Lower leg skin (tissue), 4 donors: ENCODE measurements at places on chromosomes 4 and X.

GRCh38 chr4:165027762-165028402, 3.9 kb upstream of the TRIM60 start:
- DNase-seq: no peak

DNA sequence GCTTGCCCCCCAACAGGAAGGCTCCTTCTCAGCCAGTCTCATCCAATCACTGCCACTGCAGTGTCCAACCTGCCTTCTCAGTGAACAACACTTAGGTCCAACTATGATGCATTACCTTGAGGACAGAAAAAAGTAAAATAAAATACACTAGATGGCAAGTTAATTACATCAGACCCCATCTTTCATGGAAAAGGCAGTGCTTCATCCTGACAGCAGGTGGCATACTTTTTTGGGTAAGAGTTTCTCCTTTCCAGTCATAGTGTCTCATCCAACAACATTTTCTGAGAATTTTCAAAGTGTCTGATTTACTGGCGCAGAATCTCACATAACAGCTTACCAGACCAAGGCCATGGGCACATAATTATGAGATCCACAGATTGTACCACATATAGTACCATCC, 1742.8 kb downstream of the PCDH7 start:
- no peak for DNase-seq

GRCh38 chr4:8589823-8590545, 2.6 kb upstream of the CPZ start:
- no peak for DNase-seq

DNA sequence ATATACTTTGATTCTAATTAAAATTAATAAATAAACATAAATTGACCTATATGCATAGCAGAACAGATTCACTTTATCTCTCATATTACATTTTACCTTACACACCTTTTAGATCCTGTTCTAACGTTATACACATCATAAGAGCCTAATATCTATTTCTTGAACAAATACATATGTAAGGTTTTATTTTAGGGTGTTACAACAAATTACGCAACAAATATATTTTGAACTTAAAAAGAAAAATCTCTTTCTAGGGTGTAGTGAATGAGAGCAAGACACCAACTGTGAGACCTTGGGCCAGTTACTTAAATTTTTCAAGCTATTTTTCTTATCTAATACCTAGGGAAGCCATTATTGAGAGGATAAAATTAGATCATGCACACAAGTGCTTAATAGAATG, 191.2 kb downstream of the CFAP299 start:
- DNase-seq: no peak

GRCh38 chrX:142688256-142688655, 337.5 kb upstream of the SPANXN4 start:
- no peak for DNase-seq

DNA sequence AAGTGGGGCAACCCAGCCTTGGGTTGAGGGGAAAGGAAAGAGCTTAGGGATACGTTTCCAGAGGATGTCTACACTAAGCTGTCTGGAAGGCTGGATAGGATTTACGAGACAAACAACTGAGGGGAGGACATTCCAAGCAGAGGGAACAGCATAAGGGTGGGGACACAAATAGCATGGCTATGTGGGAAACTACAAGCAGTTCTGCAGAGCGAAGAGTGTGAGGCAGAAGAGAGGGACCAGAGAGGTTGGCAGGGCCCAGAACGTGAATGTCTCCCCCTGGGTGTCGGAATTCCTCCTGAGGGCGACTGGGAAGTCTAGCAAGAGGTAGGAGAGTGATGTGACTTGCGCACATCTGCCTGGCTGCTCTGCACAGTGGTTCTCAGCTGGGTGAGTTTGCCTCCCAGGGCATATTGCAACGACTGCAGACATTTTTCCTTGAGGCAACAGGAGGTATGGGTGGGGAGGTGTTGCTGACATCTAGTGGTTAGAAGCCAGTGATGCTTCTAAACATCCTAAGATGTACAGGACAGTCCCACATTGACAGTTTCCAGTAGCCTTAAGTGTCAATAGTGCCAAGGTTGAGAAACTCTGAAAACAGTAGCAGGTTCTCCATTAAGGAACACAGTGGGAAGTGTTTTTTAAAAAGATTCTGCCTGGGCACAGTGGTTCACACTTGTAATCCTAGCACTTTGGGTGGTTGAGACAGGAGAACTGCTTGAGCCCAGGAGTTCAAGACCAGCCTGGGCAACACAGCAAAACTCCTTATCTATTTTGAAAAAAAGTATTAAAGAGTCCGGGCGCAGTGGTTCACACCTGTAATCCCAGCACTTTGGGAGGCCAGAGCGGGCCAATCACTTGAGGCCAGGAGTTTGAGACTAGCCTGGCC, 9.2 kb downstream of the NDUFA1 start:
- no peak for DNase-seq

- no peak for DNase-seq
Measured at GRCh38 chrX:153922932-153923857, 2.9 kb downstream of the ARHGAP4 start.

- DNase-seq: no peak
Measured at GRCh38 chr4:55904576-55904975, 44.2 kb upstream of the CEP135 start.

GRCh38 chrX:19372547-19373331, 29.0 kb downstream of the PDHA1 start:
- peak; percentile 83 for DNase-seq

GRCh38 chr4:89287945-89288344, 19.7 kb downstream of the GPRIN3 start:
- DNase-seq: no peak

DNA sequence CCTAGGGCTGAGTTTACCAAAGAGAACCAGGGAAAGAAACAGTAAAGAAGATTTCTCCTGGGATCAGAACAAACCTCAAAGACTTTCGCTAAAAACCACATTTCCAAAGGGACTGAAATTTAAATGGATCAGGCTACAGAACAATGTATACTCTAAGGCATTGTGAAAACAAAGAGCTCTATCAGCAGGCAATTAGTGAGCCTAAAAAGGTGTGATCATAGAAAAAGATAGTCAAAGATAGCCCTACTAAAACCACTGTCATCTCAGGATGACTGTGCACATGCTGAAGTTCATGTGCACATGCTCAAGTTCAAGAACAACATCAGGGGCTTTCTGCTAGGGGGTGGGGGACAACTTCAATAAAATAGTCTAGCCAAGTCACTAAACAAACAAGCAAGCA, 12.9 kb upstream of the SMIM10L2A start:
- DNase-seq: no peak

GRCh38 chrX:42920752-42921151, 142.8 kb upstream of the PPP1R2C start:
- no peak for DNase-seq

DNA sequence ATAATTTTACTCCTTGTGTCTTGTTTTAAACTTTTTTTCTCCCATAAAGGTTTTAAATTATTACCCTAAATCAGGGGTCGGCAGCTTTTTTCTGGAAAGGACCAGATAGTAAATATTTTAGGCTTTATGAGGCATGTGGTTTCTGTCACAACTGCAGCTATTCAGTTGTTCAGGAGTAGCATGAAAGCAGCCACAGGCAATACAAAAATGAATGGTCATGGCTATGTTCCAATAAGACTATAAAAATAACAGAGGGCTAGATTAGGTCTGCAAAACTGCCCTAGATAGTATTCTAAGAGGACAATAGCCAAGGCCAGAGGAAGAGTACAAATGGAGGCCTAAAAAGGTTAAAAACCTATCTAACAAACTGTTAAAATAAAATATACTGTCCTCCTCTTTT, 24.6 kb downstream of the HERC5 start:
- no peak for DNase-seq

DNA sequence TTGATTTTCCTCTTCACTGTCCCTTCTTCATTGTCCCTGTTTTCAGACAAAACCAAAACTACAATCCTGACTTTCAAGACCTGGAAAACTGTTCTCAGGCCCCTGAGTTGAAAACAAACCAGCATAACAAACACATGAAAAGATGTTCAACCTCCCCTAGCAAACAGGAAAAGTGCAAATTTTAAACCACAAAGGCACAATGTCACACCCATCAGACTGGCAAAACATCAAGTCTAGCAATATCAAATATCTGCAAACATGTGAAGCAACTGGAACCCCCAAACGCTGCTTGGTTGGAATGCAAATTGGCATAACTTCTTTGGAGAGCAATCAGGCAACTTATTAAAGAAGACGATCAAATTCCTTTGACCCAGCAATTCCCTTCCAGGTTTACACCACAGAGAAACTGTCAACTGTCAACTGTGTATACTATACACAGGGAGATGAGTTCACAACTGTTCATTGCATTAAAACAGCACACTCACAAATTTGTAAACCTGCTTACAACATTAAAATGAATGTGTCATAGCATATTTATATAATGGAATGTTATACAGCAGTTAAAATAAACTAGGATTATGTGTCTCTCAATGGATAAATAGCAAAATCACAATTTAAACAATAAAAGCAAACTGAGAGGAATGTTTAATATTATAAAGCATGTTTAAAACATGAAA, 7.0 kb downstream of the USP46 start:
- no peak for DNase-seq

DNA sequence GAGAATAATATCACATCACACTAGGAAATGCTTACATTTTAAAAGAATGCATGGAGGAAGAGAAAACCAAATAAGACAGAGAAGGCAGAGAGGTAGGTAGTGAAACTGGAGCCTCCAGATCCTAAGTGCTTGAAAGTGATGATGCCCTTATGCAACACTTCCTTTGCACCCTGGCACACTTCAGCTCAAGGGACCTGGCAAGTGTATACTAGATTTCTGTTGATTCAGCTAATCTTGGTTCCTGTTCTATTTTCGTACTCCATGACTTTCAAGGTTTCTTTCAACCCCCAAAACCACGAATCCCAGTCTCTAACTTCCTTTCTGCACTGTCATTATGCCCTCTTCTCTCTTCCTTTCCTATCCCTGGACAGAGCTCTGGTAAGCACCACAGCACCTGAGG, 36.9 kb upstream of the SH3KBP1 start:
- DNase-seq: no peak
